ENCODE measurements at places on chromosomes 6 and 20.

- DNase-seq = no peak
These were observed 417.8 kb downstream of the CDC5L start for GRCh38 chr6:44805238-44805846.

DNA sequence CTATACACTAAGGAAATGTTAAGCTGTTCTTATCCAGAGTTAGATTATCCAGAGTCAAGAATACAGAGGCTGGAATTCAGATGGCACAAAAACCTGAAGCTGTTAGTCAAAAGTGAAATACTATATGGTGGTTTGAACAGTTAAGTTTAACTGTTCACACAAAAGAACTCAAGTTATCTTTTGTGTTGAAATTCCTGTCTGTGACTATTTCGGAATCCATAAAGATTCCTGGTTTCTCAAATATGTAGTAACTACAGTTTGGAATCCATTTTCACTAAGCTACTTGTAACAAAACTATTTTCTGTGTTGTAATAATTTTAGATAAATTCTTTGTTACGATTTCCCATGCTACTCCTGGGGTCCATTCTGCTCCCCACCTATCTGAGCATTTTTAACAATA lies 24.5 kb downstream of the FIG4 start:
- no peak for DNase-seq

GRCh38 chr6:167768471-167769215 lies 58.1 kb upstream of the AFDN start:
- no peak for DNase-seq

- no peak for DNase-seq
These were observed 488.9 kb upstream of the JARID2 start for GRCh38 chr6:14757014-14757413.

GRCh38 chr6:139940741-139941729 lies 566.6 kb upstream of the CITED2 start:
- no peak for DNase-seq

DNA sequence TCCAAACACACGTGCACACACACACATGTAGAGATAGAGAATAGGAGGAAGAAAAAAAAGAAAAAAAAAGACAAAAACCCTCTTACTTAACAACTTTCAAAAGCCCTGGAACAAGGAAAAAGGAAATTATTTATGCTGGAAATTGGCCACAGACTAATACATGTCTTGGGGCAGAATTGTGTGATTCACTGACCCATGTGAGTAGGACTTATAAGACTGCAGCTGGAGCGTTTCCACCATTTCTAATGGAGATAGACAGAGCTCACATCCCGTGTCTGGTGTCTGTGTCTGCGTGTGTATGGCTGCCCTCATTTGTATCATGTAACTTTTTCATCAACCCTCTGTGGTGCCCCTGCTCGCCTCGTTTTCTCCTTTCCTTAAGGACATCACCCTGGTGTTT lies 99.8 kb upstream of the PDE10A start:
- DNase-seq = no peak

DNA sequence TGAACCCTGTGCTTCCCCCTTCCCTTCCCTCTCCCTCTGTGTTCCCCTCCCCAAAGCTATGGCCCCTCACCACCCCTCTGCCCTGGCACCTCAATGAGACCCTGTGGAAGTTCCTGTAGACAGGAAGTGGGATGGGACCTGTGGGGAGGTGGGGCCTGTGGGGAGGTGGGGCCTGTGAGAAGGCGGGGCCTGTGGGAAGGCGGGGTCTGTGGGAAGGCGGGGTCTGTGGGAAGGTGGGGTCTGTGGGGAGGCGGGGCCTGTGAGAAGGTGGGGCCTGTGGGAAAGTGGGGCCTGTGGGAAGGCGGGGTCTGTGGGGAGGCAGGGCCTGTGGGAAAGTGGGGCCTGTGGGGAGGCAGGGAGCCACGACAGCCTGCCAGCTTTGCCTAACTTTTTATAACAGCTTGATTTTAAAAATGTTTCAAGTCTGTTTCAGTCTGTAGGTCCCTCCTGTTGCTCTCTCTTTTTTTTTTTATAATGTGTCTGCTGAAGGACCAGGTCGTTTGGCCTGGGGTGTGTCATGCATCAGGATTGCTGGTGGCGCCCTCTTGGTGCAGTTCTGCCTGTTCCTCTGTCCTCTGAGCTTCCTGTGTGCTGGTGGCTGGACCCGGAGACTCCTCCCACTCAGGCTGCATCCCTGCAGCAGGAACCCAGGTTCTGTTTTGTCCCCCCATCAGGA lies 70.5 kb upstream of the SLCO4A1 start:
- no peak for DNase-seq
